ENCODE measurements at places on chromosomes 11 and 22.
A peak's percentile ranks its signal among the peaks of the same experiment; 100 is the strongest.

DNA sequence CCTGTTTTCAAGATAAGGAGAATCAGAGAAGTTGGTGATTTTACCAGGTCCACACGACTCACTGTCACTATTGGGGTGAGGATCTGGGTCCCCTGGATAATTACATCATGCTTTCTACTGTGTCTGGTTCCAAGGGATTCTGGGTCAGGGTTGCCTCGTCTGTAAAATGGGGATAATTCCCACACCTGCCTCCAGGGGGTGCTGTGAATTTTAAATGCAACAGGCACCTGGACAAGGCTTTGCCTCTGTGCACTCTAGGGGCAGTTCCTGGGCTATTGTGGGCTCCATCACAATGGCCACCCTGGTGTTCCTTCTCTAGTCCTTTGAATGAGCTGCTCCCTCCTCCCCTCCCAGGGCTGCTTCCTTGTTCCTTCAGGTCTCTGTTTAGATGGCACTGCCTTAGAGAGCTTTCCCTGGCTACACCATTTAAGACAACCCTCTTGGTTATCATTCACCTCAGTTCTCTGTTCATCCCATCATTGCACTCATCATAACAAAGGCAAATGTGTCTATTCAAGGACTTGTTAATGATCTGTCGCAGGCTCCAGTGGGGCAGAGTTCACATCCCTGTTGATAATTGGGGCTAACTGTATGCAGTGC, 178.6 kb downstream of the MIAT start:
- peak; percentile 40 for DNase-seq

DNA sequence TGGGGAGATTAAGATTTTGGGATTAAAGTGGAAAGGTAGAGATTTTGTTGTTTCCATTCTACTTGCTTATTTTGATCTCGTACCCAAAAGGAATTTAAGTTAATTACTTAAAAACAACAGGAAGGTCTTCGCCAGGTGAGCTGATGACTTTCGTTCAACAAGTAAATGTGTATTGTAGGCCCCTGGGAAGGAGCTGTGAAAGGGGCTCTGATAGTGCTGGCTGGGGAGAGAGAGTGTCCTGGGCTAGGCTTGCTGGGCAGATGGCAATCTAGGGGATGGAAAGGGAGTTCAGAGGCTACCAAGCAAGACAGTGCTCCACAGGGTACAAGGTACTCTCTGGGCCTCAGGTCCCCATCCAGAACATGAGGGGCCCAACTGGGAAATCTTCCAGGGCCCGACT, 189.4 kb downstream of the CEP164 start:
- DNase-seq, result no peak

GRCh38 chr11:364991-365725, 4.1 kb upstream of the B4GALNT4 start:
- no peak for DNase-seq

DNA sequence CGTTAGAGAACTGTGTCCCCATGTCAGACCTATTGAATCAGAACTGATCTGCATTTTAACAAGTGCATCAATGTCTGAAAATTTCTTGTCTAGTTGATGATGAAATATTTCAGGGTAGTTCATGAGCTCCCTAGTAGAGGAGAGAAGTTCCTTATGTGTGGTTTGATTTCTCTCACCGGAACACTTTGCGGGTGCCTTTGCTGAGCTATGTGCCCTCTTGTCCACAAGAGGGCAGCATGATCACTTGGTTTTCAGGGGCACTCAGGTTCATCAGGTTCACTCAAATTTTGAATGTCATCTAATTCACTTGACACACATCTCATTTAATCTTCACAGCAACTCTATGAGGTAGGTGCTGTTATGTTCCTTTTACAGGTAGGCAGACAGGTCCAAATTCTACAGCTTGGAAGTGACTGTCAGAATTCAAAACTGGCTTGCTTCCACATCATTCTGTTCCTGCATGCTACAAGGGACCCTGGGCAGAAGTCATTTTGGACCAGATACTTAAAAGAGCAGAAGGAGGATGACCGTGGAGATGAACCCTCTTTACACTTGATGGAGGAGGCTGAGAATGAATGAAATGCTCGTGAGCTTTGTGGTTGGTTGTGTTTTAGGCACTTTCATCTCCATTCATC, 55.6 kb downstream of the P4HA3 start:
- peak; percentile 21 for DNase-seq

DNA sequence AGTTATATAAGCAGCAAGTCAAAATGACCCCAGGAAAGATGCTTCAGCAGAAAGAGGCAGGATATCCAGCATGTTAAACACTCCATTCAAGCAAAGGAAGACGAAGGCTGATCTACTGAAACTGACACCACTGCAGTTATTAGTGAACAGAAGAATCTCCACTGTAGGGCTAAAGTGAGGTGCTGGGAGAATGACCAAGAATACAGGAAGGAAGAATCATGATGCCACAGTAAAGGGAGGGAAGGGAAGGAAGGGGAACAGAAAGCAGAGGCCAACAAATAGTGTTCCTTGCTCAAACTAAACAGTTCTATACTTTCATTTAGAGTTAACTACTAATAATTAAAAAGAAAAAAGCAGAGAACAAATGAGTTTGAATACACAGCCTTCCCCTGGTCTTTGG, 92.5 kb downstream of the SIK3 start:
- no peak for DNase-seq

DNA sequence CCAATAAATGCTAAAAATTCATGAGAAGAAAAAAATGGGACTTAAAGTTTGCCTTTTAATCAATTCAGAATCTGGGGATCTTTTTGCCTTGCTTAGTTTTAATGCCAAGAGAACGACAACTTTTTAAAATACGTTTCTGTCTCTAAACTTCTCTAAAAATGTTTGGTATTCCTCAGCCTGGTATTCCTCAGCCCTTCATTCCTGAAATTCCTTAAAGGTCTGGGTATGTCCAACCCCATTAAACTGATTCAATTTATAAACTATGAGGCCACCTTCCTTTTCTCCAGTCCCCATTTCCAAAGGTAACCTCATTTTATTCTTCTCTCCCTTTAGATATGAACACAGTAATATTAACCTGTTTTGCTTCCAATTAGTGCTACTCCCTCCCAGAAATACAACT, 16.6 kb downstream of the POLA2 start:
- no peak for DNase-seq

- no peak for DNase-seq
Measured at GRCh38 chr22:36998620-36999351, 20.5 kb downstream of the TST start.

GRCh38 chr11:93984196-93984567, 37.0 kb upstream of the HEPHL1 start:
- DNase-seq, result no peak

- DNase-seq, result no peak
Measured at GRCh38 chr11:110968348-110969062, 256.3 kb upstream of the ARHGAP20 start.

DNA sequence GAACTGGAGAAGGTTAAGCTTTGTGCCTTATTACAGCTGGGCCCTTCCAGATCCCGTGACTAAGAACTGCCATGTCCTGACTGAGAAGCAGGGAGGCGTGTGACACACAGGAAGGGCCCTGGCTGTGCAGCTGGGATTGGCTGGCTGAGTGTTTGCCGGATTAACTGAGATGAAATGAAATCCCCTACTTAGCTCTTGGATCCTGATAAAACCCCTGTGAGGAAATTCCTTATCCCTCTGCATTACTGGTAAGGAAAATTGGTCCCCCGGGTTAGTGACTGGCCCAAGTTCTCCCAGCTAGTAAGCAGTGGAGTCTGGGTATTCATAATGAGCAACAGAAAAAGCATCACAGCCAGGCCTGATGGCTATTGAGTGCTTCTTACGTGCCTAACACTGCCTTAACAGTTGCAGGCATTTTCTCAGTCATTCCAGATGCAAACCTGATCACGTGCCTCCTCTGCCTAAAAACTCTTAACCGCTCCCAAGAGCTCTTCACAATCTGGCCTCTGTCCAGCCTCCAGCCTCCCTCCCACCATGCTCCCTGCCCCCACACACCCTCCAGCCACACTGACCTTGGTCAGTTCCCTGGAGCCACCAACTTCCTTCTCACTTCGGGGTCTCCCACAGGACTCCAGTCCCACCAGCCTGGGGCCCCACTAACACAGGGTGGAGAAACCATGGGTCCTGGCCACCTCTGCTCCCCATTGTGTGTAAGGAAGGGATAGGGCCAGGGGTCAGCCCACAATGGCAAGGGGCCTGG, 37.8 kb downstream of the ARRB1 start:
- peak; percentile 76 for DNase-seq

DNA sequence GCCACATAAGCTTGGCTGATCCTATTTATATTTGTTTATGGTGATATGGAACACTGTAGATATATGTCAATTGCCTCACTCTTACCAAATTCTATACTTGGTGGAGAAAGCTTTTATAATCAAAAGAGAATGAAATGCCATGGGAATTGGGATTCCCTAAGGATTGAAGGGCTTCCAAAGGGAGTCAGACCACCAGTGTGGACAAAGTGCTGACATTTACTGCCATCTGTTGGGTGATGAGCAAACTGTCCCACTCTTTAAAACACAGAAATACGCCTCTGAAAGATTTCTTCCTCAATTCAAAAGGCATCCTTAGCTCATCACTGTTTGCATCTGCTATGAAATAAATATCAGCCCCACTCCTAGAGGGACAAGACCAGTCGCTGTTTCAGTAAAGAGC, 7.1 kb downstream of the SLC1A2 start:
- DNase-seq, result no peak

- DNase-seq, result no peak
Measured at GRCh38 chr11:17714356-17714854, 5.0 kb upstream of the MYOD1 start.

- no peak for DNase-seq
Measured at GRCh38 chr11:120327311-120327710, 2.2 kb downstream of the TLCD5 start.

GRCh38 chr22:19631899-19632667, 82.2 kb upstream of the SEPTIN5 start:
- peak; percentile 19 for DNase-seq

- no peak for DNase-seq
Measured at GRCh38 chr22:36358533-36359469, 29.0 kb downstream of the MYH9 start.

DNA sequence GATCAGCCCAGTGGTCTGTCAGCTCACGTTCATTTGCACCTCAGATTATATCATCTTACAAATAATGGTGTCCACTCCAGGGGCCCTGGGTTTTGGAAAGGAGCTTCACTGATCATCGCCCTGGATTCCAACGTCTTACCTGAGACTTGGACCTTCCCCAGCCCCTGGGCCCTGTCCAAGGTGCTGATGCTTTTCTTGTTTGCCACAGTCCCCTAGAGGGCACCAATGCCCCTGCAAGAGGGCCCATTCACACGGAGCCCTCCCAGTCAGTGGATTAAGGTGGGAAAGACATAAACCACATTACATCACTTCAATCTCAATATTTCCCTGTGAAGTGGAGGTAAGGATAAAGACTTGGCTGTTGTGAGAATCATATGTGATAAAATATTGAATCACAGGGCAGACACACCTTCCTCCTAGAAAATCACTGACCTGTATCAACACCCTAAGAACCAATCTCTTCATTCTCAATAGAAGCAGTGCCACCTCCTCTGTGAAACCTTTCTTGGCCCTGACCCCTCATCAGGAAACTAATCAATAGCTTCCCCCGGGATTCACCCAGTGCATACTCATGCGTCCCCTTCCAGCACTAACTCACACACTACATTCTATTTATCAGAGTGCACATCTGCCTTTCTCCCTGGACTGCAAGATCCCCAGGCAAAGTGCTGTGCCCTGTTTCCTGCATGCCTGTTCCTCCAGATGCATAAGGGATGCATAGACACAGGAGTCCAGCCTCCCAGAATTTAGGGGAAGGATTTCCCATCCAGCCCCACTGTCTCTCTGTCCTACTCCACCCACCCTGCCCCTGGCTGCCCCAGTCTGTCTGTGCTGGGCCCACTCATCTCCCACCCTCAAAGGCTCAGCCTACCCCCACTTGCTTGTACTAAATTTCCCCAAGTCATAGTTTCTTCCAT, 167.0 kb downstream of the BUD13 start:
- peak; percentile 6 for DNase-seq

DNA sequence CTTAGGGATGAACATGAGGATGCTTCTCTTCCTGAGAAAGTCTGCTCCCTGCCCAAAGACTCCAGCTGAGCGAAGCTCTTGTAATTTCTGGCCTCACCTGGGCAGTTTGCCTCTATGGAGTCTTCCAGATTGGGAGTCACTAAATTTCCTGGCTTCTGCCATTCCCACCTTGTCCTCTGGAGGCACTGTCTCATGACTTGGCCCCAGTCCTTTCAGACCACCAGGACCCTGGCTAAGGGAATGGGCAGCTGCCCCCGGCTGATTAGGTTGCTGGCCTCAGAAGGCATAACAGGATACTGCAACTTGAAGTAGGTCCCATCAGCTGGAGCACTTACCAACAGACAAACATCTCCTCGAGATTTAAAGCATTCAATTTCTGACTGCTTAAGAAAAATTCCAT, 128.1 kb upstream of the SPON1 start:
- no peak for DNase-seq

GRCh38 chr11:26087120-26087935, 244.6 kb upstream of the ANO3 start:
- no peak for DNase-seq

DNA sequence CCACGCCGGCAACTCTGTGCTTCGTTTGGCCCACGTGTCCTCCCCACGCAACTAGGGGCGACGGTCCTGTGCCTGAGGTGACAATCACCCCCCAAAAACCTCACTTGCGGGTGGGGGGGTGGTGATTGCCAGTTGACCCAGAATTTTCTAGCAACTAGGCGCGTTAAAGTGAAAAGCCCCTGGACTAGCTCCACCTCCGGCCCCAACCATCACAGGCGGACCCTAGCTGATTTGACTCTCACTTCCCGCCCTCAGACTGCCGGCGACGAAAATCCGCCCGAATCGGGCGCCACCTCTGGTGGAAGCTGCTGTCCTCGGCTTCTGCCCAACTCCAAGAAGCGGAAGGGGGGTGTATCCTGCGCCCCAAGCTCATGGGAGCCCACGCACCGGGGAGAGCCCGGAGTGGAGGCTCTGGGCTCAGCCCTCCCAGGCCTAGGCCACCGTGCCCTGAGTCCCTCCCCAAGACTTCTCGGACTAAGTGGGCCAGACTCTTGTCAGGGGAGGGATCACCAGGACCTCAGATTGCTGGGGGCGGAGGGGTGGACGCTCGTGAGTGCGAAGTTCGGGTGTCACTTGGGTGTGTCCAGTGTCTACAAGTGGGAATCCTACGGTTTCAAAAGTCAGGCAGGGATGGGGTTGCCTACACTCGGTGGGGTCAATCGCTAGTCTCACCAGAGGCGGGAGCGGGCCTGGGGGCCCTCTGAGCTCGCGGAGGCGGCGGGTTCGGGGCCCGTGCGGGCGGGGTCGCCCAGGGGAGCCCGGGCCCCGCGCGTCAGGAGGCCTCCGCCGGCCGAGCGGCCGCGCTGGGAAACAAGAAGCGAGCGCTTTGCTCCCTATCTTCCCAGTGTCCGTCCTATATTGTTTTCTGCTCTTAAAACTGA, 12.3 kb downstream of the PAX6 start:
- DNase-seq, result no peak

DNA sequence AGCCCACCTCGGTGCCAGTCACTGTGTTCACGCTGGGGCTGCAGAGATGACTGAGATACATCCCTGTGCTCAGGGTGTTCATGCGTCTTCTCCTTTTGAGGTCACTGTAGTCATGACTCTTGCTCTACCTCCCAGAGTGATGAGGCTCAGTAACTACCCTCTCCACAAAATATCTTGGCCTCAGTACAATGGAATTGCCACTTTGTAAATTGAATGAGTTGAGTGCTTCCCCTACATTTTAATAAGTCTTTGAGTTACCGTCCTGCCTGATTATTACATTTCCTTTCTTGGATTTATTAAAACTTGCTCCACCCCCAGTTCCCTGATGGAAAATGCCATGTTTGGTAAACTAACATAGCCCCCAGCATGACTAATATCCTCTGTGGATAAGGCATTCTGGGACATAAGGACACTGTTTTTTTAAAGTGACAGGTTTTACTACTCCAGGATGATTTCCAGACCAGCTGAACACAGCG, 15.9 kb downstream of the PRSS23 start:
- DNase-seq, result peak; percentile 69

Data from brain microvascular endothelial cell (primary cell).